Subcutaneous adipose tissue (tissue), 4 donors: ENCODE measurements at places on chromosomes 13 and 19. TPM values are rescaled to one million over a fixed set of nuclear protein-coding genes. Genes with fewer than 3 reads are reported as not detected.

Gene IGFL4
- not detected for total RNA-seq

Gene APC2
- total RNA-seq = 0.22 TPM

Gene ZNF154
- total RNA-seq = 2.9 TPM

Gene TEX101
- not detected for total RNA-seq

Gene ZIM2
- total RNA-seq = not detected

Gene PDX1
- not detected for total RNA-seq

Gene SLC6A16
- total RNA-seq = 3.3 TPM

Gene LRRC8E
- 0.33 TPM for total RNA-seq

Gene SLC44A2
- total RNA-seq = 59.7 TPM

Gene PRR19
- total RNA-seq = not detected

Gene PPP1R15A
- total RNA-seq = 44.2 TPM

Gene ZNF570
- total RNA-seq = 8.7 TPM

Gene RASIP1
- 38.1 TPM for total RNA-seq

Gene RCBTB1
- 13.9 TPM for total RNA-seq

Gene CLEC11A
- 6.2 TPM for total RNA-seq

Gene LILRB4
- 43.0 TPM for total RNA-seq

Gene LMTK3
- total RNA-seq = not detected

Gene HAUS5
- total RNA-seq = 7.7 TPM

Gene FBXO17
- 88.7 TPM for total RNA-seq

Gene SRRM5
- not detected for total RNA-seq

Gene ZNF677
- 15.1 TPM for total RNA-seq

Gene LILRB3
- total RNA-seq = 40.5 TPM

Gene C2CD4C
- 0.51 TPM for total RNA-seq

Gene ZIC5
- not detected for total RNA-seq

Gene OR7D4
- not detected for total RNA-seq

Gene CRLF1
- total RNA-seq = 107 TPM

Gene PRODH2
- total RNA-seq = not detected

Gene IGFL1
- not detected for total RNA-seq

Gene CEACAM4
- not detected for total RNA-seq

Gene TEX26
- 0.51 TPM for total RNA-seq

Gene MIPEP
- total RNA-seq = 17.5 TPM

Gene ZNF527
- total RNA-seq = 5.5 TPM

Gene ASF1B
- 0.82 TPM for total RNA-seq

Gene ZNF578
- 0.88 TPM for total RNA-seq

Gene CYP4F11
- total RNA-seq = not detected

Gene HIF3A
- total RNA-seq = 82.8 TPM

Gene TMPRSS9
- total RNA-seq = not detected

Gene VWA8
- 28.3 TPM for total RNA-seq

Gene ZNF749
- total RNA-seq = 3.7 TPM

Gene BEST2
- total RNA-seq = not detected

Gene ZNF738
- total RNA-seq = 5.4 TPM

Gene SHD
- not detected for total RNA-seq

Gene PRR20D
- not detected for total RNA-seq

Gene CYP4F8
- not detected for total RNA-seq

Gene SIGLEC12
- not detected for total RNA-seq

Gene UNC13A
- not detected for total RNA-seq
